ENCODE measurements at places on chromosomes 3 and 15.

GRCh38 chr15:99042892-99043291 lies 35.3 kb upstream of the PGPEP1L start:
- no peak for DNase-seq

GRCh38 chr3:16028604-16029003 lies 145.9 kb upstream of the GALNT15 start:
- DNase-seq: no peak

DNA sequence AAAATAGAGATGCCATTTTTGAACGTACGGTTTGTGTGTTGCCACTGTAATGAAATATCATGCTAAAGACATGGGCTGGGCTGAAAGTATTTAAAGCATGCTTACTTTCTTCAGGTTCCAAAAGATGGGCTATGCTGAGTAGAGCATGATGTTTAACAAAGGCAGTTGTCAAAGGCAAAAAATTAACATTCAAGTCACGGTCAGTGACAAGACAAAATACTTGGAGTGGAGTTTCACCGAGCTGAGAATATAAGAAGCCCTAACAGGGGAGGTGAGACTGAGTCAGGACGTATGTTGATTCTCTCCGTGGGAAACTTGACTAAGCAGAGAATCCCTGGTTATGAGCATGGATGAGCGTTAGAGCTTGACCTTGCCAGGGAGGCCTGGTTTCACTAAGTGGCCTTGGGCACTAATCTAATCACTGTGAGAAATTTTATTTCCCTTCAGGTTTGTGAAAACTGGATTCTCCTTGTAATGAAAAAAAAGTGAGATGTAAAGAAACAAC lies 218.2 kb upstream of the ADAMTS9 start:
- no peak for DNase-seq

- no peak for DNase-seq
Observed at GRCh38 chr3:45994419-45995235, 997 bp downstream of the FYCO1 start.

- DNase-seq: no peak
Observed at GRCh38 chr3:189123595-189124387, 48.0 kb upstream of the TPRG1 start.

DNA sequence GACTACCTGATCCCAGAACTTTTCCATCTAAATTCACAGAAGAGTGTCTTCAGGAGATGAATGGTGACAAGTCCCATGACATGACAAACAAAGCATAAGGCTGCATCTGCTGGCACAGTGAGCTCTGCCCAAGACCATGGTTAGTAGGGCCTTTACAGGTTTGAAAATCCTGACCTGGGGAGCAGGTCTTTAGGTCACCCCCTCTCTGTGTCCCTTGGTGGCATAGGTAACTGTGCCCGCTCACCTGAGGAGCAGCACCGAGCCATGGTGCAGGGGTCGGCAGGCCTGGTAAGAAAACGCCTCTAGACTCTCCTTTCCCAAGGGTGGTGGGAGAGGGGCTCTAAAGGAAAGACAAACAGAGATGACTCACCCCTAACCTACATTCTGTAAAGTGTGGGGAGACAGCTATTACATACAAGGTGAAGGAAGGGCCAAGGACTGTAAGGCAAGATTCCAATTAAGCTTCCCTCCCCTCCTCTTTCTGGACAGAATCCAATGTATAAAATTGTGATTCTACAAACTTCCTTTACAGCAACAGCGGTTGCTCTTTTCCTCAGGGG lies 74.0 kb downstream of the SATB1 start:
- DNase-seq: no peak

- DNase-seq: no peak
Observed at GRCh38 chr3:77247817-77248216, 207.9 kb downstream of the ROBO2 start.

- DNase-seq: no peak
Observed at GRCh38 chr15:78617516-78617915, 3.3 kb downstream of the CHRNA3 start.

GRCh38 chr3:74048699-74049098 lies 424.0 kb upstream of the PDZRN3 start:
- no peak for DNase-seq

DNA sequence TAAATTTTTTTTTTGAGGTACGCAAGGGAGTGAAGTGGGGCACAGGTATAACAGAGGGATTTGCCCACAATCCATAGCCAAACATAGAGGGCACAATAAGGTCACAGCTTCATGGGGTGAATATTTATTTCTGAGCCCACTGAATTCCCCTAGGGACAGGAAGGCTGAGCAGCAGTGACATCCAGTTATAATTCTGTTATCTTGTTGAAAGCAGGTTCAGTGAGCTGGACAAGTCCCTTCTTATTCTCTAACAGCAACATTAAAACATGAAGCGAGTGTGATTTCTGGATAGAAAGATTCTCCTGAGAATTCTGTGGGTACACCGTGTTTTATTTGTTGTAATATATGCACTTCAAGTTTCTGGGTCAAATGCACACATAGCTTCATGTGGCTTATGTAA lies 538.2 kb downstream of the NAALADL2 start:
- no peak for DNase-seq

GRCh38 chr15:74540161-74540760 lies 759 bp upstream of the ARID3B start:
- DNase-seq: no peak

DNA sequence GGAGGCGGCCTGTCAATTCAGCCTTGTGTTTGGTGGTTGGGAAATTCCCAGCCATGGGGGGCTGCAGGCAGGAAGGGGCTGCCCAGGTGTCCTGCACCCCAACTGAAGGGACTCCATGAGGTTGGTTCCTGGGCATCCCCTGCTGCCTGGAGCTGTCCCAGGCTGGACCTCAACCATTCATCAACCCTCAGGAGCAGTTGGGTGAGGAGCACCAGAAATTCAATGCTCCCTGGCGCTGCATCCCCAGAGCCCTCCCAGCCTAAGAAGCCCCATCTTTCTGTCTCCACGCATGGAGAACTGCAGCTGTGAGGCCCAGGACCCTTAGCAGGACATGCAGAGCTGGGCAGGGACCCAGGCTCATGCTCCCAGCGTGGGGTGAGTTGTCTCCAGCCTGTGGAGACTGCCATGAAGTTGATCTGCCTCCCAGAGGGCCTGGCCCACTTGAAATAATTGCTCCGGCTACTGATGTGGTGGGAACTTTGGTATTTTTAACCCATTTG lies 8.0 kb upstream of the SEMA3B start:
- no peak for DNase-seq

GRCh38 chr15:99177679-99178078 lies 71.7 kb downstream of the TTC23 start:
- DNase-seq: no peak

DNA sequence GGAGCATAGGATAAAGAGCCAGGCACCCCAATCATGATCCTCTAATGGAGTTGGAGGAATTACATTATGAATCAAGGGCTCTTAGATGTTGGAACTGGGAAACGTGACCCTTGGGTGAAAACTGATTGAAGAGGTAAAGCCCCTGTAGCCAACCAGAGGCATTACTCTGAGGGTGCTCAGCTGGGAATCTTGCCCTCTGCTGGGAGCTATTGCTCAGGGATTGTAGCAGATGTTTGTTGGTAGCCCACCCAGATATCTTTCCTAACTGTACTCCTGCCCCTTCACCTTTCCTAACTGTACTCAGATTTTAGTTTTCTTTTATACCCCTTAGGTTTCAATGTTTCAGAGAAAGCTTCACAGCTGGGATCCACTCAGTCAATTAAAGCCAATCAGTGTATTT lies 74.2 kb downstream of the RARB start:
- DNase-seq: no peak

GRCh38 chr15:24772686-24773373 lies 97.3 kb downstream of the NPAP1 start:
- peak; percentile 37 for DNase-seq

DNA sequence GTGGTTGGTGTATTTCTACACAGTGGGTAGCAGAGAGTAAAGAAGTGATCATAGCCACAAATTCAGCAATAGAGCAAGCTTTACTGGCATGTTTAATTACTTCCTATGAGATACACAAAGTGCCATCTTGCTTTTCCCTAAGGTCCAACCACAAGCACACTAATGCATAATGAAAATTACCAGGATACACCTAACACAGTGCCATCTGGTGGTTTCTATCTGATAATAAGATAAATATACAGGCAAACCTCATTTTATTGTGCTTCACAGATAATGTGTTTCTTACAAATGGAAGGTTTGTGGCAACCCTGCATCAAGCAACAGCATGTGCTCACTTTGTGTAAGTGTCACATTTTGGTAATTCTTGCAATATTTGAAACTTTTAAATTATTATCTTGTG lies 223.0 kb downstream of the NSUN3 start:
- DNase-seq: no peak

- DNase-seq: no peak
Observed at GRCh38 chr15:60787837-60788691, 309.1 kb upstream of the ICE2 start.

GRCh38 chr3:190902292-190902691 lies 39.8 kb upstream of the GMNC start:
- DNase-seq: no peak

- DNase-seq: no peak
Observed at GRCh38 chr3:140449413-140450256, 228.2 kb upstream of the TRIM42 start.

GRCh38 chr15:89822951-89823711 lies 8.5 kb upstream of the ANPEP start:
- no peak for DNase-seq

DNA sequence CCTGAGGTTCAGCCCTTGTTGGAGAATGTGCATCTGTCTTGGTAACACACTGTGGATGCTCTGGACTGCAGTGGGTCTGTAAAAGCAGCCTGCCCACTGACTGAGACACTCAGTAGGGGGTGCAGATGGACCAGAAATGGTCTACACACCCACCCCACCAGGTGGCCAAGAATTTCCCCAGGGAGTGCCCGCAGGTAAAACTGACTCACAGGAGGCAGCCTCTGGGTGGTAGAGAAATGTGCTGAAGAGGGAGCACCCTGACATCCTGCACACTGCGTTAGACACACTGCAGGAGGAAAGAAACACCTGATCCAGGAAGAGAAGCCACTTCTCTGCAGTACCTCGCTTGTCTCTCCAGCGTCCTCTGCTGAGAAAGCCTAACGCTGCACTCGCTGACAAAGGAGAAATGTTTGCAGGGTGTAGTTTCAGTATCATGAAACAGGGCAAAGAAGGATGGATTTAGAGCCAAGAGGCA lies 109.5 kb upstream of the ABHD17C start:
- no peak for DNase-seq

DNA sequence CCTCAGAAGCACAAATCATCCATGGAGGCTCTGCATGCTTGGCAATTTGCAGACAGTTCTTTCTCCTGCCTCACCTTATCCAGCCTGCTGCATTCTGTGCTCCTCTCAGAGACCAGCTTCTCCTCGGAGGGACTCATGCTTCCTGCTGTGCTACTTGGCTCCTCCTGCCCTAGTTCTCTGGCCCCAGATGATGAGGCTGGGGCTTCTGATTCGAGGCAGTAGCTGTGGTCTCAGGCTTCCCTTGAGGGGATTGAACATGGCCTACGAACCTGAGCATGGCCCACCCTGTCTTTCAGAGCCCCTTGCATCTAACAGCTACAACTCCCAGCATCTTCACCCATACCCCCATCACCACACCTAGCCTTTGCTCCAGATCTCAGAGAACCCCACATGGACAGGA lies 6.7 kb downstream of the VIPR1 start:
- no peak for DNase-seq

DNA sequence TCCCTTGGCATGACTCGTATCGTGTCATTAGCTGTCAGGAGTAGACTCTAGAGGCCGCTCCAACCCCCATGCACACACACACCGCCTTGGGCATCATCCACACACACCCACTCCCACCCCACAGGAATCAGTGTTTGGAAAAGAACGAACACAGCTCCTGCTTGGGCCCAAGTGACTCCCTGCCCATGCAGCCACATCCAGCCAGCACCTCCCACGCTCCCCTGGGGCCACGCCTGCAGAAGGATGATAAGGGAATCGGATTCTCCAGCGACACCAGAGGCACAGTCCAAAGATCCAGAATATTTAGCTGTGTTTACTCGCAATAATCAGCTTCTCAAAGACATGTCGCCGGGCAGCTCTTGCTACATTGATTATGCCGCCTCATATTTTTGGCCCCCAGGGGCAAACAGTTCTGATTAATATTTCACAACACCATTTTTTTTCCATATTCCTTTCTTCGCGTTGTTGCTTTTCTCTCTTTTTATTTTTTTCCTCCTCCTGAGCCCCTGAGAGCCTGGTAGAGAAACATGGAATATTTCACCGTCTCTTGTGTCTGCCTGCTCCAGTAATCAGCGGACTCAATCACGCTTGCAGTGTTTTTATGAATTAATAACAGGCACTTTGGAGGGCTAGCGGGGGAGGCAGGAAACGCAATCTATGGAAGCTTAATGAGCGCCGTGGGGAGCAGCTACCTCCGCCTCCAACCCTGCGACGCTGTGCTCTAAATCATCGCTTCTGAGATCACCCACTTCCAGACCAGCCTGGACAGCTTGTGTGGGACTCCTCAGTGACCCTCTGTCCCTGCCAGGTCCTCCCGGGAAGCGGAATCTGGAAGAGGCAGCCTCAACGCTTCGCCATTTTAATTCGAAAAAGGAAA lies 221.4 kb downstream of the TLE3 start:
- DNase-seq: no peak

DNA sequence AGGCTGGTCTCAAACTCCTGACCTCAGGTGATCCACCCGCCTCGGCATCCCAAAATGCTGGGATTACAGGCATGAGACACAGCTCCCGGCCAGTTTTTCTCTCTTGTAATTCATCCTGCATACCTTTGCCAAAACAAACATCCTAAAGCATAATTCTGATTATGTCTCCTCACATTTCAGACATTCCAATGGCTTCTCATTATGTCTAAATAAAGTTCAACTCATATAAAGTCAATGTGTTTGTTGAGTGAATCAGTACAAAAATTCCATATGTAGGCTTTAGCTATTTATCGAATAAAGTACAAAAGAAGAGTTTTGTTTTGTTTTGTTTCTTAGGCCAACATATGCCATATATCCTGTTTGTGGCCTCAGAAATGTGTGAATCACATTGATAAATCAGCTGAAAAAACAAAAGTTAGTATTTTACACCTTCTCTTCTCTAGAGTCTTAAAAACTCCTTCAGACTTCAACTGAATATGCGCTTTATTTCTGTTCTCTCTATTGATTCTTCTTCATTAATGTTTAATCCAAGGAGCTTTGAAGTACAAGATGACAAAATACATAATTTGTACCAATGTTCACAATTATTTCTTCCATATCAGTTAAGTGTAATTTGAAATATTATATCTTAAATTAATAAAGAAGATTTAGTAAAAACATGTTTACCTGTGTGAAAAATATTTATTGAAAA lies 165.8 kb downstream of the MECOM start:
- DNase-seq: no peak

GRCh38 chr3:178802259-178802658 lies 266.0 kb downstream of the KCNMB2 start:
- no peak for DNase-seq

DNA sequence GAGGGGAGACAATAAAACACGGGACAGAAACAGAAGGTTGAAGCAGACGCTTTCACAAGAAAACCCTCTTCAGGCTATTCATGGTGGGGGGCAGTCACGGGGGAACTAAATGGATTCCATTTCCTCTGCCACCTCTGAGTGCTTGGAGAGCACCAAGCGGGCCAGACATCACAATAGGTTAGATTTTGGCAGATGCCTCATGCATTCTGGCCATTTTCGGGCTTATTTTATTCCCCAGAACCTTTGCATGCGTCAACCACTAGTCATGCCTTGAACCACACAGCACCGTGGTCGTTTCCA lies 82.2 kb downstream of the RORA start:
- no peak for DNase-seq

- no peak for DNase-seq
Observed at GRCh38 chr3:4508048-4508981, 15.2 kb downstream of the ITPR1 start.

- no peak for DNase-seq
Observed at GRCh38 chr3:23425410-23425809, 222.3 kb downstream of the UBE2E2 start.

GRCh38 chr3:14547693-14548092 lies 7.6 kb upstream of the GRIP2 start:
- DNase-seq: no peak
